ENCODE measurements at places on chromosomes 2 and 18.

GRCh38 chr18:78517328-78517727, 462.3 kb upstream of the SALL3 start:
- no peak for DNase-seq

DNA sequence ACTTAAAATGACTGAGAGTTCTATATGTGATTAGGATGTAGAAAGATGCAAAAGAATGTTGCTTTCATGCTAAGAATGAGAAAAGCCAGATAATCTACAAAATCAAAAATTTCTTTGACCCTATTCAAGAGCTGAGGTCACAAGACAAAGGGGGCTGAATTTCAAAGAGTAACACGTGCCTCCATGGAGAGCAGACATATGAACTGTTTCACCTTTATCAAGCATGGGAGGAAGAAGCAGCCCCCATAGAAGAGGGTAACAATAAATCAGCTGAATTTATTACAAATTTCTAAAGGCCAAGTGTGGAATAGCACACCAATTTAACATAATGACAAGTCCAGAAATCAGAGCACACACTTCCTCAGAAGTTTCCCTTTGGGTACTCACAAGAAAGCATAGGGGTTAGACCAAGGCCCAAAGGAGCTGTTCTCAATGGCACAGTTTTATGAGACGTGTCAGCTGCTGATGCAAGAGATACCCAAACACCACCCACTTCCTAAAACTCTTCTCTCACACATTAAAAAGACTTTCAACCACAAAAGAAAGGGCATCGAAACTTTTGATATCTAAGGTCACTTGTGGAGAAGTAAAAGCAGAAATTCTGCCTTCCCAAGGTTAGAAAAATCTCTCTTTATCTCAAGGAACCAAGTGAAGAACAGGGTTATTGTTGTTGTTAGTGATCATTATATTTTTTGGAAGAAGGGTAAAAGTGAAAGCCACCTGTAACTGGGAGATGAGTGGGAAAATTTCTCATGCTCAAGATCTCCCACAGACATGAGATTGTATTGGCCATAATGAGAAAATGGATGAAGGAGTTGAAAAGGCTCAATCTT, 950.1 kb downstream of the TRIB2 start:
- no peak for DNase-seq

GRCh38 chr2:213679894-213680293, 395.6 kb downstream of the SPAG16 start:
- DNase-seq, result no peak

GRCh38 chr2:84033347-84033974, 425.6 kb downstream of the SUCLG1 start:
- no peak for DNase-seq

GRCh38 chr2:176206136-176206535, 17.7 kb downstream of the HOXD1 start:
- DNase-seq, result no peak

- DNase-seq, result no peak
Observed at GRCh38 chr18:58562999-58563667, 65.8 kb downstream of the ALPK2 start.

GRCh38 chr2:43127208-43127940, 99.0 kb downstream of the ZFP36L2 start:
- peak; percentile 98 for DNase-seq

DNA sequence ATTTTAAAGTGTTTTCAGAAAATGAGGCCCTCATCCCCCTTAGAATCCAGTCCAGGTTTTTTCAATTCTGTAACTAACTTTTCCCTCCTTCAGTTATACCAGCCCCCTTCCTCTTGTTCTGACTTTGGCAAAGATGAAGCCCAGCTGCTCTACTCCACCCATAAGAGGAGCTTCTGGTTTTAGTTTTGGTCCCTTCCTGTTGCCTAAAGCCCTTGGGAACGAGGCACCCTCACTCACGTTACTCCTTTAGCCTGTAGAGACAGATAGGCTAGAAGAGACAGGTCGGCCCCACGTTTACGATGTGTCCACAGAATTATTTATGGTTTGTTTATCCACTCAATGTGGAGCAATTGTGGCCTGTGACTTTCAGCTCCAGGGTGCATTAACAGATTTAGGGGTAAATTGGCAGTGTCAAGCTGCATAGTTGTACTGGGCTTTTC, 454.2 kb upstream of the TNP1 start:
- DNase-seq, result no peak

DNA sequence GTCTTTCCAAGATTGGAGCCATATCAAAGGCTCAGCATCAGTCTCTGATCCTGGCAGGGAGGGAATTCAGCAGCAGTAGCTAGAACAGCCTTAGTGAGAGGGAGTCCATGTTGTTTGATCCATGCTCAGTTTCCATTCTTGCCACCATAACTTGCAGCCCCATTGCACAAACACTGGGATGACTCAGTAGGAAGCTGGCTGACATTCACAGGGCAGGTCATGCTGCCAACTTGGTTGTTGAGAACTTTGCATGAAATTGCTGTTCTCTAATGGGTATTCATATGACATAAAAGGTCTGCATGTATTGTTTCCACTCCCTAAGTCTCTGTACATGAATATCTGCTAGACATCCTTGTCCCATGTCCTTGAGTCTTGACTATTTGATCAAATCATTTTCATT, 29.9 kb upstream of the STAT4 start:
- DNase-seq, result no peak

DNA sequence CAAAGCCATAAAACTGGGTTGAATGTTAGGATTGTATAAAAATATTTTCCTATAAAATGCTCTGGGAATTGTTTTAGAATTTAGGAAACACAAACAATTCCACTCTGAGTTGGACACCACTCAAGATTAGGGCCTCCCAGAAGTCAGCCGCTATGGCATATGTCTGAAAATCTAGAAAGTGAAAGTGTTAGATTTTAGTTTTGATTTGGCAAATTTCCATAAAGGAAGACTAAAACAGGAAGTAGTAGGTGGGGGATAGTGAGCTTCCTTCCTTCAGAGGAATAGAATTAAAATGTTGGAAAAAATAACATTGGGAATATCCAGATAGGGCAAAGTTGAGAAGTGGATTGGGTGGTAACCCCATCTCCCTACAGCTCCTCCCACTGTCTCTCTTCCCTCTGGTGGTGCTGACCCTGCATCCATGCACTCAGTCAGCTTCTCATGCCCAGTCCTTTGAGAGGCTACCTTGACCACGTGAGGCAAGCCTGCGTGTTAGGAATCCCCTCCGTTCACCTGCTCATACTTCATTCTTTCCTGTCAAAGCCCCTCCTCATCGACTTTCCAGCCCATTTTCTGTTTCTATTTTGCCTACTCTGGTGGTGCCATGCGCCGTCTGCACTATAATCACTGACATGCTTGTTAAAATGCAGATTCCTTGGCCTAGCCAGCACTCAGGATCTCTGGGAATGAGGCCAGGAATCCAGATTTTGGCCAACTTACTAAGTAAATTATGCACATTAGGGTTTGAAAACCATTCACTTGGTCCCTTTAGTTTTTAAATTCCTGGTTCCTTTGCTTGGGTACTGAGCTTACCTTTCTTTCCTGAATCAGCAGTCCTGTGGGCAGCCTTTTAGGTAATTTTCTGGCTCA, 83.5 kb downstream of the POLE4 start:
- DNase-seq, result no peak

- DNase-seq, result no peak
Observed at GRCh38 chr18:59382383-59382782, 23.3 kb upstream of the LMAN1 start.

DNA sequence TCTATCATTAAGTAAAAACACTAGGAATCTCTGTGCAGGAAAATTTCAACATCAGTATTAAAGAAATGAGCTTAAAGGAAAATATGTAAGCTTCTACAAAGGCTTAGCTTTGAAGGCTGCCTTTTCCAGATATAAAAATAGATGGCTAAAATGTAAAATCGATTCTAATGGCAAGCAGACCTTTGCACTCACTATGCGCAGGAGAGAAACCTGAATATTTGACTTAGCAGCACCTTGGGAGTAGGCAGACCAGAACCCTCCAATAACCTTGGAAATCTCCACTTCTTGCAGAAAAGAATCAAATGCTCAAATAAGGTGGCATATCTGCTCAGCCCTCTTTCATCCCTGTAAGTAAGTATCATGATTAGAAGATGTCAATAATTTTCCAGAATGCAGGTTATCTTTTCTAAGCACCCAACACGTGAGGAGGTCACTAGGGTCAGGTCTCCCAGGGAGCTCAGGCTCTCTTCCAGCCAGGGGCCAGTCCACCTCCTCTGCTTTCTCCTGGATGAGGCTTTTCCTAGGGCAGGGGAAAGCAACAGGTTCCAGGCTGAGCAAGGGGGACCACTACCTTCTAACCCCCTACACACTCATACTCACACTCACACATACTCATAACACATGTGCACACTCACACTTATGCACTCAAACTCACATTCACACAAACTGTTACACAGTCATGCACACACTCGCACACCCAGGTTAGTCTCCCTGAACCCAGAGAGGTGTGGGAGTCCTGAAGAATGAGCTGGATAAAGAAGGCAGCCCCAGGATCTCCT, 3.8 kb downstream of the PIEZO2 start:
- no peak for DNase-seq

DNA sequence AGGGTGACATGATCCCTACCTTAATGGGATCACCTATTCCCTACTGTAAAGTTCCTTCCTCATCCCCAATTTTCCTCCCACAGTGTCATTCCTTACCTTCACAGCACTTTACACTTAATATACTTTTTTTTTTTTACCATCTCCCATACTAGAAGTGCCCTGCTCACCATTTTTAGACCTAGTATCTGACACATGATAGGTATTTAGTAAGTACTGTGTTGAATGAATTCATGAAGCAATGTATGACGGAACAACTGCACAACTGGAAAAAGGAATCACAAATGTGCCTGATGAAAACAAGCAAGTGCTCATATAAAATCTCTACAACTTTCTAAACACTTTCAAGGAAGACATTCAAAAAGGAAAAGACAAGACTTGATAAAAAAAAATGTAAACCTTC, 77.0 kb upstream of the ST8SIA5 start:
- no peak for DNase-seq
